Pons (tissue), 1 donor: ENCODE measurements at places on chromosomes 1 and 21.
A peak's percentile ranks its signal among the peaks of the same experiment; 100 is the strongest.

DNA sequence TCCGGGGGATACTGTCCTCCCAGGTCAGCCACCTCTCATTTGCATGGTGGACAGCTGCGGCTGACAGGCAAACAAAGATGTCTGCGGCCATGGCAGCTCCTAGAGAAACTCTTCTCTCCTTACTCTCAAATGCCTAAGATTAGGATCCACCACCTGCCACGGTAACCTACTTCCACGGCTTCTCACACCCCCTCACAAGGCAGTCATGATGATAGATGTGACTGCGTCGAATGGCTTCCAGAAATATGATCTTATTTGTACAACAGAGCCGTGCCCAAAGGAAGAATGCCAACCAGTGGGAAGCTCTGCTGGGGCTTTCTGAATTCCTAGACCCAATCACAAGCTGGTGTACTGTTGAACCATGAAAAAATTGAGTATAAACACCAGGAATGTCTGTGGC, 73.4 kb downstream of the BACE2 start:
- no peak for DNase-seq

GRCh38 chr1:41330588-41331545, 30.4 kb upstream of the FOXO6 start:
- no peak for DNase-seq

GRCh38 chr1:198598796-198599321, 40.0 kb upstream of the PTPRC start:
- no peak for DNase-seq

DNA sequence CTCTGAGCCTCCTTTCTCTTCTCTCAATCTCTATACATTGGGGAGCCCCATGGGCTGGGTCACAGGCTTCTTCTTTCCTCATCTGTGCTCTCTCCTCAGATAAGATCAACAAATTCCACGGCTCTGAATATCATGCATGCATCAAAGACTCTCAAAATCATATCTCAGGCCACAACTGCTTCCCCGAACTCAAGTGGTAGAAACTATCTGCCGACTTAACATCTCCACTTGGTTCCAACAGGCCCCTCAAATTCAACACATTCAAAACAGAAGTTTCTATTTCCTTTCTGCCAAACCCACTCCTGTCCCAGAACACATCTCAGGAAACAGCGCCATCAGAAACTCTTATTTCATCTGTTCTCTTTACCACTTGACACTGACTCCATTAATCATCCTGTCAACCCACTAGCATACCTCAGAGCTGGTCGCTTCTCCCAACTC, 16.7 kb downstream of the DDX59 start:
- DNase-seq = no peak

DNA sequence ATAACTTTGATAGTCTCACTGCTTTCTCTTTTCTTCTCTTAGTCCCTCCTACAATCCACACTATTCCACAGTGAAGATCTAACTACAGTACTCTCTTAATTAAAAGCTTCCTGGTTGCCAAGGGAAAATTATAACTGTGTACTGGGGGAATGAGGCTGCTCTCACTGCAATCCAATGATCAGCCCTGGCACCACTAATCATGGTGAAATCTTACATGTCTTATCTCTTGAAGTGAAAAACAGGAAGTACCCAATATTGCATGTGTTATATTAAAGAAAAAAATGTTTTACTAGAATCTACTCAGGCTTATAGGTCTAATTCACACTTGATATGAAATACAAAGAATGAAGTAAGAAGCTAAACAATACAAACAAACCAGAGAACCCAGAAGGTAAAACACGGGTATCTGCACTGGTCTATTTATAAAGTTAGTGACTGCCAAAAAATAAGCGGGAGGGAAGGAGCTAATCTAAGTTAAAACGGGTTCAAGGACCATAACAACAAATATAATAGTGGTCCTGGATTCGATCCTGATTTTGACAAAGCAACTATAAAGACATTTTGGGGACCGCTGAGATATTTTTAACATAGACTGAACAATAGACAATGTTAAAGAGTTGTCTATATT, 57.5 kb downstream of the RGS2 start:
- no peak for DNase-seq

DNA sequence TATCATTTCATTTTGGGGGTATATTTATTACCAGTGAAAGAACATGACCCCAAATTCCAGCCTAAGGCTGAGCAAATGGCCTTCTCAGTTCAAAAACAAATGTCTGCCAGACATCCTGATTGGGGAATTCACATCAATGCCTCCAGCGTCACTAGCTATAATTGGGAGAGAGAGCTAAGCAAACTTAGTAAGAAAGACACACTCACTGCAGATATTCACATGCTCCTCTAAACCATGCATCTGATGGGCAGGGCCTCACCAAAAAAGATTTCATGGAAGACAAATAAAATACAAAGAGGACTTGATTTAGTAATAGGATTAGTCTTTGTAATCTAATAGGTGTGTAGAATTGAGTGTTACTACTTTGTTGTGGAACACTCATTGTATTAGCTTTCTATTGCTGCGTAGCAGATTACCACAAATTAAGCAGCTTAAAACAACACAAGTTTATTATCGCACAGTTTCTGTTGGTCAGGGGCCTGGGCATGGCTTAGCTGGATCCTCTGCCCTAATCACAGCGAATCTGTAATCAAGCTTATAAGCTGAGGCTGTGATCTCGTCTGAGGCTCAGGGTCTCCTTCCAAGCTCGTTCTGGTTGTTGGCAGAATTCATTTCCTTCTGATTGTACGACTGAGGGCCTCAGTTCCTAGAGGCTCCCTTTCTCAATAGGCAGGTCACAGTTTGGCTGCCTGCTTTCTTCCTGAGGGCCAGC, 243.0 kb downstream of the PBX1 start:
- peak; percentile 62 for DNase-seq

GRCh38 chr1:9181990-9182783, 52.4 kb upstream of the H6PD start:
- no peak for DNase-seq

GRCh38 chr1:152110860-152111514, 4.3 kb downstream of the TCHH start:
- no peak for DNase-seq

- DNase-seq = no peak
These were observed 28.8 kb upstream of the IKBKE start for GRCh38 chr1:206441336-206441967.

DNA sequence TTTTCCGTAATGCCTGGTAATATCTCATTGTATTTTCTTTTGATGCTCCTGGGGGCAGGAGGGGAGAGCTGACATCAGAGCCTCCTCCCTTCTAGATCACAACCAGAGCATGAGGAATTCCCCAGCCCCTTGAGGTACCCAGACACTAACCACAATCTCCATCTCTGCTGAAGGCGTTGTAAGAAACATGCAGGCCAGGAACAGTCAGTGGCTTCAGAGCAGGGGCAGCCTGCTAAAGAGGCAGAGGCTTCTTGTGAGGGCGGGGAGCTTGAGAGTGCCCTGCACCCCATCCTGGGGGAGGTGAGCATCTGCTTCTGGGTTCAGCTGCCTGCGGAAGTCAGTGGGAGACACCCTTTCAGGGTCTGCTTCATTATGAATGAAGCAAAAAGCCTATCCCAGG, 19.0 kb downstream of the MAPKAPK2 start:
- DNase-seq = no peak

- no peak for DNase-seq
These were observed 617.9 kb downstream of the AJAP1 start for GRCh38 chr1:5272325-5272724.

DNA sequence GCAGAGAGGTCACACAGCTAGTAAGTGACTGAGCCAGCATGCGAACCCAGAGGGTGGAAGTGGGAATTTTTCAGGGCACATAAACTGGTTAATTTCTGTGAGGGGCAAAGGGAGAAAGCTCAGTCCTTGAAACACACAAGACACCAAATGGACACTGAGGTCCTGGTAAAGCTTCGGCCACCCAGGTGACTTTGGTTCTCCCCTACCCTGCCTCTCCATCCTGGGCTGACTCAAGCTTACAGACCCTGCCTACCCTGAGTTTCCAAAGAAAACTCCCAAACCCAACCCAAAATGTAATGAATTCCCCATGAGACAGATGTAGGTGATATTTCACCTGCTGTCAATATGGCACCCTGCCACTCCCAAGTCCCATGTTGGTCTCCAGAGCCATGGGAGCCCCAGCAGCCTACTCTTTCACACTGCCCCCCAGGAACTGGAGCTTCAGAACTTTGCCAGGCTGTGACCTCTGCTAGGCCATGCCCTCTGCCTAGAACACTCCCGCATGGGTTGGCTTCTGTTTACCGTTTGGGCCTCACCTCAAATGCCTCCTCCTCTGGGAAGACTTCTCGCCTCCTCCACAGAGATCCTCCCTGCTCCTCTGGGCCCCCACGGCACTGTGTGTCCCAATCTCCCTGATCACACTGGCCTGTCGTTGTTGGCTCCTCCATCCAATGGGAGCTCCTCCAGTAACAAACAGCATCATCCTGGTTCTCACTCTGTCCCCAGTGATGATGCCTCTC, 3.7 kb upstream of the LRP8 start:
- no peak for DNase-seq
